ENCODE measurements at places on chromosomes 5 and 9.

DNA sequence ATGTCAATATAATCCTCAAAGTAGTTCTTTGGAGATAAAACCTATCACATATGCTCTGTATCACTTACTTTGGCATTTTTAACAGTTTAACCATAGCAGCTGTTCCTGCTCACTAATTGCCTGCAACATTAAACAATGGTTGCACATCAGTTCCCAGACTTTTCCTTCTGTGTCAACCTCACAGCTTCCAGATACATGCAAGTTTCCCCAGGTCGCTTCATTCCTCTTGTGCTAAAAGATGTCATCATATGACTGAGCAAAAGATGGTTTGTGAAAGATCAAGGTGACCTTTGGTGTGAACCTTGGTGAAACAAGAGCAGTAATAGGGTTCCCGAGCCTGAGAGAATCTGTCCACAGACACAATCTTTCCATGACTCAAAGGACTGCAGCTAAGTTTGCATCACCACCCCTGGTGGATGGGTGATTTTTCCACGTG, 500.4 kb upstream of the PAPPA start:
- DNase-seq = no peak

GRCh38 chr9:126151686-126152134, 174.9 kb upstream of the MVB12B start:
- DNase-seq = no peak

DNA sequence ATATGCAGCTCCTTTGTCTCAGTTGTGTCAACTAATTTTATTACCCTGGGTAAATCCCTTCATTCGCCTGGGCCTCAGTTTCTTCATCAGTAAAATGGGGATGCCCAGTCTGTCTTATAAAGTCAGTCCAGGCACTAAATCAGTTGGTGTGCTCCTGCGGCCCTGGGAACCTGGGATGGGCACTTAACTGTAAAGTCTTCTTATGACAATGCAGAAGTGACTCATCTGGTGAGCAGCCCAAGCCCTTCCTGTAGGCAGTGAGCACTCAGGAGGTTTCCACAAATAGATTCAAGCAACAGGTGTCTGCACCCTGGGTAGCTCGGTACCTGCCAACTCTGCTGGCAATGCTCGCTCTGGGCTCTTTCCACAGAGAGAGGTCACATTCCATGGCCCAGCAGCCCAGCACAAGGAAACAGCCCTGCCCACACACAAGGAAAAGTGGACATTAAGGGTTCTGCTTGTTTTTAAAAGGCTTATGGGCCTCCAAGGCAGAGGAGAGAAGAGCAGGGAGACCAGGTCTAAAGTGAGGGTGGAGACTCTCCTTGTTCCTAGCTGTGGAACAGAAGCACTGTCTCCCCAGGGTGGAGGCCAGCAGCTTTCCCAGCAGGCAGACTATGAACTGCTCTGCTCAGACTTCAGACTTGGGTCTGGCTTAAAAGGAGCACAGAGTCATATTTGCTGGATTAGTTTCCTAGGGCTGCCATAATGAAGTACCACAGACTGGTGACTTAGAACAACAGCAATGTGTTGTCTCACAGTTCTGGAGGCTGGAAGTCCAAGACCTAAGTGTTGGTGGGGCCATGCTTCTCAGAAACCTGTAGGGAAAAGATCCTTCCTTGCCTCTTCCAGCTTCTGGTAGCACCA, 89.7 kb upstream of the ADRA1B start:
- DNase-seq = peak; percentile 76

DNA sequence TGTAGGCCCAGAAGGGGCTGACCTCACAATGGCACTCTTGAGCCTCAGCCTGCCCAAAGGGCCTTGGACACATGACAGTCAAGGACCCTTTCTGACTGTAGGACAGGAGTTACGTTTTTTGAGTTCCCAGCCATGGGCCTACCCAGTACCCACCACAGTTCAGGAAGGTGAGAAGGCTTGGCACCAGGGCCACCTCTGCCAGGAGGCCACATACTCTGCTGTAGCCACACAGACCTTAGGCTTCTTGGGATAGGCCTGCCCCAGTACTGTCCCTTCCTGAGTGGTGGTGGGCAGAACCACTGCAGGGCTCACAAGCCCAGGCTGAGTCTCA, 12.8 kb downstream of the PDLIM4 start:
- no peak for DNase-seq

- DNase-seq = peak; percentile 17
These were observed 4.7 kb upstream of the PPP1R26 start for GRCh38 chr9:135474915-135475314.

GRCh38 chr5:180034564-180034963, 37.0 kb downstream of the RNF130 start:
- no peak for DNase-seq

DNA sequence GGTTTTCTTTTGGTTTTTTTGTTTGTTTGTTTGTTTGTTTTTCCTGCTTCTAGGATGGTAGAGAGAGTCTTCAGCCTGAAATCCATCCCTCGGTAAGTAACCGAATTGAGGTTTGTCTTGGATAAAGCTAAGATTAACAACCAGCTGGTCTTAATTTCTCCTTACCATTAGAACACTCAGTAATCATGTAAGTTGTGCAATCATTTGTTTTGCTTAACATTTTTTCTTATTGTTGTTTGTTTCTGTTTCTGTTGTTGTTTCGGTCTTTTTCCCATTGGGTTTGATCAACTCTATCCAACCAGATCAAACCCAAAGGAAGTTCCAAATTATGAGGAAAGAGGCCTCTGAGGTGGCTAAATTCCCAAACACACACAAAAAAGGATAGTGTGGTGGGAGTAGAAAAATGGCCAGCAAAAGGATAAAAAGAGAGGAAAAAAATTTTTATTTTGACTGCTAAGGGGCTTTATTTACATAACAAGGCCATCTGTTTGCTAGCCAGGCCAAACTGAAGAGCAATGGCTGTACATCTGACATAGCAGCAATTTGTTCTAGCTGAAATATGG, 49.6 kb upstream of the ANKRD31 start:
- DNase-seq = no peak

- DNase-seq = no peak
These were observed 204.4 kb upstream of the DMRT1 start for GRCh38 chr9:636931-637591.
